Right lung (tissue), 10 donors: ENCODE measurements at places on chromosomes 3 and 15. TPM values are rescaled to one million over a fixed set of nuclear protein-coding genes. Genes with fewer than 3 reads are reported as not detected.

Gene NOX5
- 0.33 TPM for polyA plus RNA-seq

Gene QRICH1
- 80.1 TPM for polyA plus RNA-seq

Gene DOCK3
- 2.4 TPM for polyA plus RNA-seq

Gene DTWD1
- polyA plus RNA-seq: 66.1 TPM

Gene FES
- 31.2 TPM for polyA plus RNA-seq

Gene DVL3
- 87.4 TPM for polyA plus RNA-seq

Gene CYP1A2
- 0.43 TPM for polyA plus RNA-seq

Gene WWTR1
- polyA plus RNA-seq: 127 TPM

Gene WDR72
- 2.6 TPM for polyA plus RNA-seq

Gene PLA1A
- polyA plus RNA-seq: 0.60 TPM

Gene GASK1A
- polyA plus RNA-seq: 5.2 TPM

Gene ZNF774
- 6.6 TPM for polyA plus RNA-seq

Gene SPTSSB
- polyA plus RNA-seq: 14.9 TPM

- no peak for DNase-seq
These were observed 11.4 kb downstream of the CD86 start for GRCh38 chr3:122066331-122067213.

GRCh38 chr3:174547801-174548435 is 311.2 kb upstream of the NAALADL2 start:
- DNase-seq: peak; percentile 11

GRCh38 chr3:194738254-194739093 is 52.8 kb downstream of the FAM43A start:
- DNase-seq: no peak

- no peak for DNase-seq
These were observed 35.4 kb upstream of the GP5 start for GRCh38 chr3:194434503-194434902.

- DNase-seq: no peak
These were observed 50.6 kb upstream of the SLC6A1 start for GRCh38 chr3:10941972-10942371.

GRCh38 chr3:10498271-10498670 is 7.1 kb downstream of the ATP2B2 start:
- no peak for DNase-seq

DNA sequence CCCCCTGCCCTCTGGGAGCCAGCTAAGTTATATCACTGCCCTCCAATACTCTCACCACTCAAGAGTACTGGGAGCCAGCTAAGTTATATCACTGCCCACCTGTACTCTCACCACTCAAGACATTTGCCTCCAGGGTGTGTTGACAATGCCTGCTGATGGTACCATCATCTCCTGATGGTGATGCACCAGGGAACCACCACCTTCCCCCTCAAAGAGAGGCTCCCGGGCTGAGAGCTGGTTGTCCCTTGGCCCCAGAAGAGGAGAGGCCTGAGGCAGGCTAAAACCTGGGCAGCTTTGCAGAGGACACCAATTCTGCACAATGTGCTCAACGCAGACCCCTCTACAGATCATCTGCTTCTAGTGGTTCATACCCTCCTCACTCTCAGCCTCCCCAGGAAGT is 7.5 kb upstream of the HAPLN3 start:
- no peak for DNase-seq

DNA sequence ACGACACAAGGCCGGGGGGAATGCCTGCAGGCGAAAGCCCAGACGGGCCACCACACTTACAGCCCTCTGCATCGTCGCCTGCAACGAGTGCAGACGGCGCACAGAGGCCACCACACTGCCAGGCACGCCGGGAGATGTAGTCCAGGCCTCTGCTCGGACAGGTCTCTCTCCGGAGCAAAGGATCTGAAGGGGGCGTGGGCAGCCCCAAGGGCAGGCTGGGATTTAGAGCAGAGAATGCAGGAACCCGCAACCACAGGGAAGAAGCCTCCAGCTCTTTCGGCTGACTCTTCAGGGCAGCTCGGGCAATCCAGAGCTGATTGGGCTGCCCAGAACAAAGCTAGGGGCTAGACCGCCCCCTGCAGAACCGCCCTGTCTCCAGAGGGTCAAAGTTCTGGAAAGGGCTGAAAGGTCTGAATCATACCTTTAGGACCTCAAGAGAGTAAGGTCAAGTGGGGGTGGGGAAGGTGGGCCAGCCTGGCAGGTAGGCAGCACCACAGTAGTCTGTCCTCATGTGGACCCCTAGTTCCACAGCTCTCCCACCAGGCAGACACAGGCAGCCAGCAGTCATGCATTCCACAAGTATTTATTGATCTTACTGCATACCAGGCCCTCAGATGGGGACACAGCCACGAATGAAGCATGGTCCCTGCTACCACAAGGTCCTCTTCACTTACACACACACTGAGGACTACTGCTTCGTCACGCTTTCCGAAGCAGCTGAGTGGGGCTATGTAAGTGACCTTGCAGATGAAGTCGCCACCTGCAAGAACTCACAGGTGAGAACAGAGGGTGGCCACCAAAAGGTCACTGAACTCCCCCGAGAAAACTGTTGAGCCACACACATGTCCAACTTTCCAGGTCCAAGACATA is at the start of gene AMT:
Gene AMT, minus strand, starts transcription at position 95 of the 870 bp plus-strand sequence. Its CDS starts 23 bp downstream, at position 72.
- no peak for DNase-seq

DNA sequence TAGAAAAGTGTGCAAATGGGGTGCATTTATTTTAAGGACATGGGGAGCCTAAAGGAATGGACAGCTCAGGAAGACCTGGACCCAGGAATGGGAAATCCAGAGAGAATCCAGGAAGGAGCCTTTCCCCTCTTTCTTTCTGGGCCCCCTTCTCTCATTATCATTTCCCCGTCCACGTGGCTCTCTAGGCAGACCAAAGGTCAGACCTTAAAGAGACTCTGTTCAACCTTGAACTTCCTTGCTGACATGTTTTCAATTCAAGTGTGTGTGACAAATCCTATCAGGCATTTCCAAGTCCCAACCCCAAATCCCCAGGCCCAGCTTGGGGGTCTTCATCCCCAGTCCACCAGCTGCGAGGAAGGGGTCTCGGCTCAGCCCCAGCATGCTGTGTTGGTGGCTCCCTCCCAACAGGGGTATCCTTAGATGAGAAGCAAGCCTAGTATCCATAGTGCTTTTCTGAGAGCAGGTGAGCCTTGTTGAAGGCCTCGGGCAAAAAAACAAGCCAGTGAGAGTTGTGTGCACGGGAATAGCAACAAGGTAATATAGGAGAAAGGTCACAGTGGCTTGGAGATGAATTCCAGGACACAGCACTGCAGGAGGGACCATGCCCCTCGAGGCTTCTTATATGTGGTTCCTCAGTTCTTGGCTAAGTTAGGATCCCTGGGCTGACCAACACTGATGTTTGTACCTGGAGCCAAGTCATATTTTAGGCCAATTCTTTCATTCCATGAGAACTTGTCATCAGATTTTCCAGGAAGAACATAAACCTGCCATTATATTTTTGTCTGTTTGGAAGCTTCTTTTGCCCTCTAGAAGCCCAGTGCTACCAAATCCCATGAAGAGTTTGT is 130.0 kb downstream of the ASB7 start:
- no peak for DNase-seq

- no peak for DNase-seq
These were observed 16.0 kb downstream of the TOMM70 start for GRCh38 chr3:100384733-100385525.

DNA sequence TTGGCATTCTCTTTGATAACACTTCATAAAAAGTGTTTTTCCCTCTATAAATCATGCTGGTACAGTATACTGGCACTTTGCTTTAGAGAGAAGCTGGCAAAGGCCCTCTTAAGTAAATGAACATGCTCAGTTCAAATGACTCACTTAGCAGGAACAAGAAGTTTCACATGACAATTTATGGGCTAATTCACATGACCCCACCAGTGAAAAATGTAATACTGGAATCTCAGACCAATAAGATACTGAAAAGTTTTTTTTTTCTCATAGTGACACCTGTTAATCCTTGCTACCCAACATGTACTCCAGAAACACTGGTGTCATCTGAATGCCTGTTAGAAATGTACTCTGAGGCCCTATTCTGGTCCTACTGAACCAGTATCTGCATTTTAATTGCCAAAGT is 13.9 kb downstream of the BTBD1 start:
- no peak for DNase-seq

- no peak for DNase-seq
These were observed 65.1 kb upstream of the GUCA1C start for GRCh38 chr3:109018828-109019227.

GRCh38 chr3:153221748-153222162 is 59.7 kb downstream of the RAP2B start:
- peak; percentile 17 for DNase-seq

- DNase-seq: no peak
These were observed 123.6 kb downstream of the TUSC7 start for GRCh38 chr3:116833202-116833601.

DNA sequence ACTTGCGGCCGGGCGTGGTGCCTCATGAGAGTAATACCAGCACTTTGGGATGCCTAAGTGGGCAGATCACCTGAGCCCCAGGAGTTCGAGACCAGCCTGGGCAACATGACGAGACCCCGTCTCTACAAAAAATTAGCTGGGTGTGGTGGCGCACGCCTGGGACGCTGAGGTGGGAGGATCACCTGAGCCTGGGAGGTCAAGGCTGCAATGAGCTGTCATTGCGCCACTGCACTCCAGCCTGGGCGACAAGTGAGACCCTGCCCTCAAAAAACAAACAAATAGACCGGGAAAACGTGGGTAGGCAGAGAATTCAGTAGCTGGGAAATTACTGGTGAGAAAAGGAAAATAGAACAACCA is 667 bp downstream of the UMPS start:
- no peak for DNase-seq

- no peak for DNase-seq
These were observed 227.3 kb upstream of the C2CD4B start for GRCh38 chr15:62392376-62392775.

GRCh38 chr3:10263646-10264363 is 15.5 kb downstream of the TATDN2 start:
- no peak for DNase-seq

GRCh38 chr15:22954798-22955543 is 25.2 kb downstream of the CYFIP1 start:
- DNase-seq: no peak

GRCh38 chr3:100185847-100186246 is 71.5 kb upstream of the FILIP1L start:
- DNase-seq: no peak

GRCh38 chr3:142915636-142916035 is 26.8 kb upstream of the PCOLCE2 start:
- no peak for DNase-seq

DNA sequence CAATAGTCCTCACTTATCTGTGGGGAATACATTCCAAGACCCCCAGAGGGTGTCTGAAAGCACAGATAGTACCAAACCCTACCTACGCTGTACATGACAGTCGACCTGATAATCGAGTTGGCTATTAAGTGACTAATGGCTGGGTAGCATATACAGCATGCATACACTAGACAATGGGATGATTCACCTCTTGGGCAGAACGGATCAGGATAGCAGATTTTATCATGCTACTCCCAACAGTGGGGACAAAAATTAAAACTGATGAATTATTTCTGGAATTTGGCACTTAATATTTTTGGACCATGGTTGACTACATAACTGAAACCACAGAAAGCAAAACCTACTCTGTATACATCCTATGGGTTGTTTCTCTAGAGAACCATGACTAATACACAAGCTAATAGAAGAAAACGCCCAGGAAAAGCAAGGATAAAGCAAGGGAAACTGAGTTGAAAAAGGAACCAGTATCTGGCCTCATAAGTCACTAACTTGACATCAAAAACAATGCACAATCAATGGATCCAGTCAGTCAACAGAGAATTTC is 15.5 kb downstream of the ATG3 start:
- no peak for DNase-seq

DNA sequence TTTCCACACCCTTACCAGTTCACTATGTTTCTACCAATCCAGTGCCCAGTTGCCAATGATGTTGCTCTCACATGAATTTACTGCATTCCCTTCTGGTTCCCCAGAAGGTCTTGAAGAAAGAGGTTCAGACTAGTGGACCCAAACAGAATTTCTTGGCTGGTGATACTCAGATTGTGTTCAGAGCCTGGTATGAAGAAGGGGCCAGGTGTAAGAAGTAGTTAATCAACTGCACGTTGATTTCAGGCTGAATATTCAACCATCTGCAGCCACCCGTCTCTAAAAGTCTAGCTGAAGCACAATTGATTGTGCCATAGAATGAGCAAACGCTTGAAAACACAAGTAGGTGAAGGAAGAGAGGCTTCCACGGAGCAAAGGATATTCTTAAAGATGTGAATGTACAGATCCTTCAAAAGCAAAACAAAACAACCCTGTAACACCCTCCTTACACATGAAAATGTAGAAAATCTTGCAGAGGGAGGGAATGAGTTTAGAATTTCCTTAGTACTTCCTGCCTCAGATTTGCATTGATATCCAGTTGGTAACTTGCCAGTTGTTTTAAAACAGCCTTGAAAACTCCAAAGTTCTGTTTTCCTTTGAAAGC is 4.7 kb downstream of the RBMS3 start:
- no peak for DNase-seq

- no peak for DNase-seq
These were observed 1261.6 kb upstream of the GBE1 start for GRCh38 chr3:83023086-83023485.

DNA sequence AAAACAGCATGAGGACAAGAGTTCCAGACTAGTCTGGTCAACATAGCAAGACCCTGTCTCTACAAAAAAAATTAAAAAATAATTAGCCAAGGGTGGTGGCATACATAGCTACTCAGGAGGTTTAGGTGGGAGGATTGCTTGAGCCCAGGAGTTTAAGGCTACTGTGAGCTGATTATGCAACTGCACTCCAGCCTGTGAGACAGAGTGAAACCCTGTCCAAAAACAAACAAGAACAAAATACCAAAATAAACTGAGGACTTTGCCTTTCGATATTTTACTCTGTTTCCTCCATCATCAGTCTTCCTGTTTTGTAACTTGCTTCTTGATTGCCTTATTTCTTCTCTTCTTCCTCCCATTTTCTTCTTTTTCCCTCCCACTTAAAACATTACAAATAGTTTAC is 504.4 kb downstream of the ROBO1 start:
- DNase-seq: no peak

GRCh38 chr3:73633453-73633852 is 8.7 kb upstream of the PDZRN3 start:
- DNase-seq: no peak

- DNase-seq: no peak
These were observed 291.0 kb upstream of the TGFBR2 start for GRCh38 chr3:30315447-30315846.

GRCh38 chr3:46545818-46546630 is 20.1 kb downstream of the LRRC2 start:
- no peak for DNase-seq

GRCh38 chr15:31349233-31350141 is 22.9 kb downstream of the KLF13 start:
- no peak for DNase-seq

DNA sequence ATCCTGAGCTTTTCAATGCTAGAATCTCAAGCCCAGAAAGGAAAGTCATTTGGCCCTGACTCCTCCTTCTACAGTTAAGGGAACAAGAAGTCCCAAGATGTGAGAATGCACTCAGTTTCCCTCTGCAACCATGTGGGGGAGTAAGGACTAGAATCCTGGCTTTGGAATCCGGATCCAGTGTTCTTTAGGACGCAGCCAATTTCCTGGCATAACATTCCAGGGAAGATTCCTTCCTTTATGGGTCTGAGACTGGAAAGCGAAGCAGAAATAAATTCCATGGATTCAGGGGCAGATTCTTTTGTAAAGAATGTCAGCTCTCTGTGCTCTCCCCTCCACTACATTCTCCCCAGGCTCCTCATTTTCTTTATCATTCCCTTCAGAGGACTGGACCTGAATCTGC is 151.8 kb upstream of the SOX14 start:
- DNase-seq: no peak
